Effector memory CD8-positive, alpha-beta T cell (primary cell): ENCODE measurements at places on chromosomes 2 and 18.

GRCh38 chr2:213995400-213996105, 415.3 kb upstream of the VWC2L start:
- no peak overlapping the region for H3K4me3 ChIP-seq
- H3K27ac ChIP-seq = no peak overlapping the region
- no peak for DNase-seq

DNA sequence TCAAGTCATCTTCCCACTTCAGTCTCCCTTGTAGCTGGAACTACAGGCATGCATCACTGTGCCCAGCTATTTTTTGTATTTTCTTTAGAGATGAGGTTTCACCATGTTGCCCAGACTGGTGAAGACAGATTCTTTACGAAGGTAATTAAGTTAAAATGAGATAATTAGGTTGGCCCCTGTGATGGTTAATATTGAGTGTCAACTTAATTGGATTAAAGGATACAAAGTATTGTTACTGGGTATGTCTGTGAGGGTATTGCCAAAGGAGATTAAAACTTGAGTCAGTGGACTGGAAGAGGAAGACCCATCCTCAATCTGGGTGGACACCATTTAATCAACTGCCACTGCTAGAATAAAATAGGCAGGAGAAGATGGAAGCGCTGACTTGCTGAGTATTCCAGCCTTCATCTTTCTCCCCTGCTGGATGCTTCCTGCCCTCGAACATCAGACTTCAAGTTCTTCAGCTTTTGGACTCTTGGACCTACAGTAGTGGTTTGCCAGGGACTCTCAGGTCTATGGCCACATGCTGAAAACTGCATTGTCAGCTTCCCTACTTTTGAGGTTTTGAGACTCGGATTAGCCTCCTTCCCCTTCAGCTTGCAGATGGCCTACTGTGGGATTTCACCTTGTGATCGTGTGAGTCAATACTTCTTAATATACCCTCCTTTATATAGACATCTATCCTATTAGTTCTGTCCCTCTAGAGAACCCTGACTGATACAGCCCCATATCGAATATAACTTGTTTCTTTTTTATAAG, 269.1 kb downstream of the TMX3 start:
- H3K4me3 ChIP-seq = no peak overlapping the region
- no peak overlapping the region for H3K27ac ChIP-seq
- H3K27me3 ChIP-seq = no peaks in the 10 kb centered on the region
- no peaks in the 10 kb centered on the region for H3K36me3 ChIP-seq
- H3K4me1 ChIP-seq = no peaks in the 10 kb centered on the region
- no peak for DNase-seq

DNA sequence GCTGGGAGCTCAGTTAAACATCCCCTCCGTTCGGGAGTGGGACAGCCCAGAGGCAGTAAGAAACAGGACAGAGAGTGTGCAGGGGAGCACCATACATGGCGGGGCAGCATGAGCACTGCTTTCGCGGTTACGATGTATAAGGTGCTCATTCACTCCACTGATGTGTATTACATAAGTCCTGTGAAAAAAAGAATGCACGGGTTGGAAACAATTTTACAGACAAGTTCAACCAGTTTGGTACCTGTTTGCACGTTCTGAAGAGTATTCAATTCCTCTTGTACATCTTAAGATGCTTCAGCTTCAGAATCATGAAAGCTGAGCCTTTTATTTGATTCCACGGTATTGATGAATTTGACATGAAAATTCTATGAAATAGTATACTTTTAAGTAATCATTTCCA, 97.8 kb upstream of the NETO1 start:
- no peaks in the 10 kb centered on the region for H3K4me1 ChIP-seq
- H3K27me3 ChIP-seq = no peaks in the 10 kb centered on the region
- no peak for DNase-seq
- H3K4me3 ChIP-seq = no peak overlapping the region
- no peak overlapping the region for H3K27ac ChIP-seq
- H3K36me3 ChIP-seq = no peaks in the 10 kb centered on the region

DNA sequence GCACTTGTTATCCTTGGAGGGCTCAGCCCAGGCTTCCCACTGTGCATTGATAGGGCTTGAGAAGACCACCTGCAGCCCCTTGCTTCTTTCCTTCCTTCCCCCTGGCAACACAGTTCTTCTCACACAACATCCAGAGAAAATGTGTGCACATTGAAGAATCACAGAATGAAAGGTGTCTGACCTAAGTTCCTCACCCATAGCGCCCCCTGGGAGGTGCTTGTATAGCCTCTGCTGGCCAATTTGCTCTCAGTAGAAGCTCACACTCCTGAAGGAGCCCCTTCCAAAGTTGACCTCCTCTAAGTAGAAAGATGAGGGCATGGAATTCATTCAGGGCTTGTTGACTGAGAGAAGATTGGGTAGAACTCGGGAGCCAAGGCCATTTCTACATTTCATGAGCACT, 758.4 kb upstream of the KLHL29 start:
- no peaks in the 10 kb centered on the region for H3K27me3 ChIP-seq
- H3K4me3 ChIP-seq = no peak overlapping the region
- H3K27ac ChIP-seq = no peak overlapping the region
- H3K4me1 ChIP-seq = no peaks in the 10 kb centered on the region

DNA sequence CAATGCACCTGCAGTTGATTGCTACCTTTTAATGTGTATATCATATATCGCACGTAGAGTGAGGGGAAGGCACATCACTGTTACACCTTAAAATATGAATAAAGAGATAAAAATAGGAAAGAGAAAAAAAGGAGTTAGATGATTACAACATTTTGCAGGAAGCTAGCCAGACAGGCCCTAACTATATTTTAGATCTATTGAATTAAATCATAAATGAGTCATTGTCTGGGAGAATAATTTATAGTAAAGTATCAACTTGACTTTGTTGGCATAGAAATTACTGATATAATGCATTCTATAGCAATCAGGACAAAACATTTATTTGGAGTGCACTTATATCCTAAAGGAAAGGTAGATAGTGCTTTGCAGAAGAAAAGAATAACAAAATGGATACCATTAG, 384.9 kb upstream of the NXPH2 start:
- H3K36me3 ChIP-seq = no peaks in the 10 kb centered on the region
- no peak overlapping the region for H3K4me3 ChIP-seq
- H3K4me1 ChIP-seq = no peaks in the 10 kb centered on the region
- DNase-seq = no peak
- H3K27me3 ChIP-seq = no peaks in the 10 kb centered on the region
- no peak overlapping the region for H3K27ac ChIP-seq

GRCh38 chr2:104582471-104582870, 271.4 kb upstream of the POU3F3 start:
- no peak overlapping the region for H3K4me3 ChIP-seq
- no peaks in the 10 kb centered on the region for H3K4me1 ChIP-seq
- H3K27ac ChIP-seq = no peak overlapping the region
- no peaks in the 10 kb centered on the region for H3K36me3 ChIP-seq

GRCh38 chr2:235092433-235093223, 140.8 kb downstream of the SH3BP4 start:
- H3K4me3 ChIP-seq = no peak overlapping the region
- no peaks in the 10 kb centered on the region for H3K36me3 ChIP-seq
- peaks cover 79% of the 10 kb centered on the region for H3K27me3 ChIP-seq
- no peaks in the 10 kb centered on the region for H3K4me1 ChIP-seq

- H3K4me1 ChIP-seq = no peaks in the 10 kb centered on the region
- H3K36me3 ChIP-seq = no peaks in the 10 kb centered on the region
- no peak overlapping the region for H3K4me3 ChIP-seq
- DNase-seq = no peak
- H3K27ac ChIP-seq = no peak overlapping the region
These were observed 312.5 kb upstream of the CHAC2 start for GRCh38 chr2:53455094-53455493.

DNA sequence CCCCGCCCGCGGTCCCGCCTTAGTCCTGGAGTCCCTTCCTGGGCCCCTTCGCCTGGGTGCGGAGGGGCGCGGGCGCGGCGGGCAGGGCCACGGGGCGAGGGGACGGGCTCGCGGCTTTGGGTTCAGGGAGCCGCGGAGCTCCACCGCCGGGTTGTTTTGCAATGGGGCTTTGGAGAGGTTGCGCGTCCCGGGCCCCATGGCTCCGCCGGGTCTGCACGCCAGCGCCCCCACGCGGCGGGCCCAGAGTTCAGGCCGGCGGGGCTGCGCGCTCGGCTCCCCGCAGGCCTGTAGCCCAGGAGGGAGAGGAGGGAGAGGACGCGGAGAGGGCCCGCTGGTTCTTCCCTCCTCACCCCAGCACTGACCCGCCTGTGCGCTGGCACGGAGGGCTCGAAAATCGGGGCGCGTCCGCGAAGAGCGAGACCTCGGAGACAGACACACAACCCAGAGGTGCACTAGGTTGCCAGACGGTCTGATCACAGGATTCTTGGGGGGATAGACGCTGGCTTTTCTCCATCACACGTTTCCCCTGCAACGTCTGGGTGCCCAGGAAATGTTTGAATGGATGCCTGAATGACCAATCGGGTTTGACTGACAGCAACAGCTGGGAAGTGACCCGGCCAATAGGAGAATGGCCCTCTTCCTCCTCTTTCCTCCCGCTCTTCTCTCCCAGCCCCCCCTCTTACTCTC, 4.9 kb upstream of the SIX2 start:
- no peaks in the 10 kb centered on the region for H3K36me3 ChIP-seq
- no peak for DNase-seq
- H3K27me3 ChIP-seq = peaks cover 90% of the 10 kb centered on the region
- peak overlapping the region; percentile 37 for H3K4me3 ChIP-seq
- no peak overlapping the region for H3K27ac ChIP-seq
